ENCODE measurements at places on chromosomes 2 and 18.
A peak's percentile ranks its signal among the peaks of the same experiment; 100 is the strongest.

GRCh38 chr2:27582129-27582694 is 630 bp upstream of the ZNF512 start:
- H3K27ac ChIP-seq = peak overlapping the region; percentile 94
- H3K4me1 ChIP-seq = peaks cover 34% of the 10 kb centered on the region
- H3K36me3 ChIP-seq = peaks cover 2% of the 10 kb centered on the region
- H3K4me3 ChIP-seq = peak overlapping the region; percentile 92

GRCh38 chr2:197212344-197213262 is 98.0 kb downstream of the ANKRD44 start:
- no peak for DNase-seq
- H3K4me3 ChIP-seq = peak overlapping the region; percentile 84

GRCh38 chr2:48114256-48114655 is 208.0 kb upstream of the FBXO11 start:
- peaks cover 6% of the 10 kb centered on the region for H3K27me3 ChIP-seq
- no peak for DNase-seq

DNA sequence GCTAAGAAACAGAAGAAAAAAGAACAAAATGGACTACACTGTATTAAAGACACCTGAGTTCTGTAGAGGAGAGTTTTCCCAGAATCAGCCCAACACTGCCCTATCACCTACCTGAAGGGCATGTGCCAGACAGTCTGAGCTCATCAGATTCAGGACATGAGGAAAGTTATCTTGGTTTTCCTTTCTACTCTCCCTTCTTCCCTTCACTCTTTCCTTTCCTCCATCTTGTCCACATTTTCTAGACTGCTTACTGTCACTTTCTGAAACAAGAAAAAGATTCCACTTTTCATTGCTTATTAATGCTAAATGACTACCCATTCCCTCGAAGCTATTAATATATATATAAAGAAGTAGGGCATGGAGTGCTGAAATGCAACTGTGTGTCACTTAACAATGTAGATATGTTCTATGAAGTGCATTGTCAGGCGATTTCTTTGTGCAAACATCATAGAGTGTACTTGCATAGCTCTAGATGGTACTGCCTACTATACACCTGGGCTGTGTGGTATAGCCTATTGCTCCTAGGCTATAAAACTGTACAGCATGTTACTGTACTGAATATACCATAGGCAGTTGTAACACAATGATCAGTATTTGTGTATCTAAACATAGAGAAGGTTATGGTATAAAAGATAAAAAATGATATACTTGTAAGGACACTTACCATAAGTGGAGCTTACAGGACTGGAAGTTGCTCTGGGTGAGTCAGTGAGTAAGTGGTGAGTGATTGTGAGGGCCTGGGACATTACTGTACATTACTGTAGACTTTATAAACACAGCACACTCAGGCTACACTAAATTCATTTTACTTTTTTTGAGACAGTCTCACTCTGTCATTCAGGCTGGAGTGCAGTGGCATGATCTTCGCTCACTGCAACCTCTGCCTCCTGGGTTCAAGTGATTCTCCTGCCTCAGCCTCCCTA is 145.5 kb upstream of the ITGA6 start:
- no peak overlapping the region for H3K4me3 ChIP-seq
- peaks cover 14% of the 10 kb centered on the region for H3K4me1 ChIP-seq
- DNase-seq = no peak
- H3K27me3 ChIP-seq = peaks cover 19% of the 10 kb centered on the region
- H3K27ac ChIP-seq = no peak overlapping the region

- peaks cover 8% of the 10 kb centered on the region for H3K36me3 ChIP-seq
- H3K27ac ChIP-seq = no peak overlapping the region
Measured at GRCh38 chr2:207513551-207514257, 16.1 kb upstream of the CREB1 start.

DNA sequence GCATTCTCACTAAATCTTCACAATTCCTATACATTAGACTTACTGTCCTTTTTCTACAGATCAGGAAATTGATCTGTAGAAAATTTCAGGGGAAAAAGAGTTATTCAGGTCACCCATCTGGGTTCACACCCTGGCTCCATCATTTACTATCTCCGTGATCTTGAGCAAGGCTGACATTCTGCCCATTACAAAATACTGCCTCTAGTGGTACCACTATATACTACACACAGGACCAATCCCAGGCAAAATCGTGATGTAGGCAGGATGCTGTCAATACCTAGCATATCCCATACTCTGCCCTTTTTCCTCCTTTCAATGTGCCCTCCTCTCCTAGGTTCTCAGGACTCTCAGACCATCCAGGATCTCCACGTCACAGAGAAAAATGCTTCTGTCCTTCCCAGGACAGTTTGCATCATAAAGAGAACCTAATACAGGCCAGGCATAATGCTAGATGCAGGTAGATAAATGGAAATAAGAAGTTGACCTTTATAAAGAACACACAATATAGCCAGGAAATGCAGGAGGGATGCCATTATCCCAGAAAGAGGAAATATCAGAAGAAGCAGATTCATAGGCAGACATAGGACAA is 101.9 kb downstream of the CDH20 start:
- H3K36me3 ChIP-seq = peaks cover 2% of the 10 kb centered on the region
- DNase-seq = no peak
- no peaks in the 10 kb centered on the region for H3K4me1 ChIP-seq
- H3K4me3 ChIP-seq = no peak overlapping the region
- no peak overlapping the region for H3K27ac ChIP-seq
- no peaks in the 10 kb centered on the region for H3K27me3 ChIP-seq

- peaks cover 12% of the 10 kb centered on the region for H3K4me1 ChIP-seq
- no peaks in the 10 kb centered on the region for H3K36me3 ChIP-seq
- H3K4me3 ChIP-seq = no peak overlapping the region
- H3K27me3 ChIP-seq = peaks cover 33% of the 10 kb centered on the region
Measured at GRCh38 chr2:207042841-207043240, 103.5 kb downstream of the CPO start.

GRCh38 chr2:26455670-26456439 is 22.1 kb downstream of the OTOF start:
- H3K27ac ChIP-seq = no peak overlapping the region
- H3K27me3 ChIP-seq = peaks cover 20% of the 10 kb centered on the region
- no peak overlapping the region for H3K4me3 ChIP-seq
- peaks cover 4% of the 10 kb centered on the region for H3K36me3 ChIP-seq

DNA sequence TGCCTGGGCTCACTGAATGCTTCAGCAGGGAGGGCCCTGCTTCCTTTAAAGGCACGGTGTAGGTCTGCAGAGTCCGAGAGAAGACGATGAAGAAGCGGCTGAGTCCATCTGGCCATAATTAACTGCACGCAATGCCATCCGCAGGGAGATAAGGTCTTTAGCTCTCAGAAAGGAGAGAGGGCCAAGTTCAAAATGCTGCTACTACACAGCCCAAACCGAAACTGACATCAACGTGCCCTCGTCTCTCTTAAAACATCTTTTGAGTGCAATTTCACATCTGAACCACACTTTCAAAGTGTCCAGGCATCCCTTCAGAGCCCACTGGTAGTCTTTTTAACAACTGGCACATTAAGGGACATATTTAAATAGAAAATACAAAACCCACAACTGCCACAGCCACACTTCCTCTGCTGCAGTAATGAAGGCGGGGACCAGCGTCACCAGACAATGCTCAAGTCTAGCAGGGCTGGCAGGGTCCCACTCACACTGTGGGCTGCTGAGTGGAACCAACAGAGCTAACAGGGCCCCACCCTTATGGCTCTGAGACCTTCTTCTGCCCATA is 35.8 kb downstream of the ST3GAL5 start:
- peaks cover 5% of the 10 kb centered on the region for H3K36me3 ChIP-seq
- no peaks in the 10 kb centered on the region for H3K27me3 ChIP-seq
- DNase-seq = peak; percentile 57
- H3K27ac ChIP-seq = peak overlapping the region; percentile 99

DNA sequence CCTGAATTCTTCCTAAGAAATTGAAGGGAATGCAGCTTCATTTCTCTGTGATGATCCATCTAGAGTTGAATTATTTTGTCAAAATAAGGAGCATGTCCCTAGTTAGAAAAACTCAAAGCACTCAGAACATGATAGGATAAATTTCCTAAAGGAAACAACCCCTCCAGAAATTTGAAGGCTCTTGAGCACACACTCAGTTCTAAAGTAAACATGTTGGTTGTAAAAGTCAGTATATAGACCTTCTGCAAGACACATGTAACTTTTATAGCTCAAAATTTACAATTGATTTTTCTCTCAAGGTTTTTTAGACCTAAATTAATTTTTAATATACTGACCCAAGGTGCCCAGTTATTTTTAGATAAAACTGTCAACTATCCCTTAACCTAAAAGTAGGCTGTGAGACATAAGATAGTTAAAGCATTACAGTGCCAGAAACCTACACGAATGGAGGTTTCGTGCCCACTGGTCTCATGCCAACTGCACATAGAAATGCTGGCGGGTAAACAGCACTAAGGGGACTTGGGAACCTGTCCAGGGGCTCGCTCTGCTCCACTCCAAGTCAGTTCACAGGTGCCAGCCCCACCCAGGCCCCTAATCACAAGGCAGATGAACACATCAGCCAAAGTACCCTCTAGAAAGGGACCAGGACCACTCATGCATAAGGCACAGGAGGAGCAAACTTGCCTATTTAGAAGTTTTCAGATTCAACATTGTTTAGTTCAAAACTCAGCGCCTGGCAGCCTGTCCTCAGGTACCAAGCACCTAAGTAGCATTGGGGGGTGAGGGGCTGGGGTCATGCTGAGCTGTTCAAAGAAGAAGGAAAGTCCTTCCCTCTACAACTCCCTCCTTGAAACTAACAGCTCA is 106.5 kb downstream of the SMC6 start:
- no peaks in the 10 kb centered on the region for H3K27me3 ChIP-seq
- no peak overlapping the region for H3K4me3 ChIP-seq
- DNase-seq = no peak
- H3K4me1 ChIP-seq = peaks cover 11% of the 10 kb centered on the region
- H3K27ac ChIP-seq = no peak overlapping the region
- H3K36me3 ChIP-seq = no peaks in the 10 kb centered on the region

DNA sequence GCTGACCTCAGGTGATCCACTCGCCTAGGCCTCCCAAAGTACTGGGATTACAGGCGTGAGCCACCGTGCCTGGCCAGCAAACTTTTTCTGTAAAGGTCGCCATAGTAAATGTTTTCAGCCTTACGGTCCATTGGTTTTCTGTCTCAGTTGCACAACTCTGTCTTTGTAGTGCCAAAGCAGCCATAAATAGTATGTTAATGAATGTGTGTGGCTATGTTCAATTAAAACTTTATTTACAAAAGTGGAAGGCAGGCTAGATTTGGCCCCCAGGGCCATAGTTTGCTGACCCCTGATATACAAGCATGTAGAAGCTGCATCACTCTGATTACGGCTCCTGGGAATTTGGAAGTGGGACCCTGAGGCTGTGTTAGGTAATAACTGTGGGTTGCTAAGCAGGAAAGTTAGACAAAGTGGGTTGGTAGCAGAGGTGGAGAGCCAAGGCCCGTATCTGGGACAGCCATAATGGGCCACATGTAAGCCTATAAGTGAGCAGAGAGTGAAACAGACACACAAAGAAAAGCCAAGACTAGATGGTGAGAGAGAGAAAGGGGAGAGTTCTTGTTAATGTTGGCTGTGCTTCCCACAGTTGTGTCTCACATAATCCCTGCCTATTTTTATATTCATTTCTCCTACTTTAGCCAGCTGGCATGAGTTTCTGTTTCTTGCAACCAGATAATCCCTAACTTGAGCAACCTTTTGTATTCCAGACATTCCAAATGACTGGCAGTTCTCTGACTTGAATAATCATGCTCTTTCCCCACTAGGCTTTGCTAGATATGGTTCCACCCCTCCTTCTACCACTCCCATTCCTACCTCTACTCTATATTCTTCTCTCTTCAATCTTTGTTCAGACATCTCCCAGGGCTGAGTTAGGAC is 223.3 kb upstream of the STON1 start:
- H3K36me3 ChIP-seq = peaks cover 8% of the 10 kb centered on the region
- H3K27ac ChIP-seq = no peak overlapping the region
- DNase-seq = no peak
- H3K4me3 ChIP-seq = no peak overlapping the region

DNA sequence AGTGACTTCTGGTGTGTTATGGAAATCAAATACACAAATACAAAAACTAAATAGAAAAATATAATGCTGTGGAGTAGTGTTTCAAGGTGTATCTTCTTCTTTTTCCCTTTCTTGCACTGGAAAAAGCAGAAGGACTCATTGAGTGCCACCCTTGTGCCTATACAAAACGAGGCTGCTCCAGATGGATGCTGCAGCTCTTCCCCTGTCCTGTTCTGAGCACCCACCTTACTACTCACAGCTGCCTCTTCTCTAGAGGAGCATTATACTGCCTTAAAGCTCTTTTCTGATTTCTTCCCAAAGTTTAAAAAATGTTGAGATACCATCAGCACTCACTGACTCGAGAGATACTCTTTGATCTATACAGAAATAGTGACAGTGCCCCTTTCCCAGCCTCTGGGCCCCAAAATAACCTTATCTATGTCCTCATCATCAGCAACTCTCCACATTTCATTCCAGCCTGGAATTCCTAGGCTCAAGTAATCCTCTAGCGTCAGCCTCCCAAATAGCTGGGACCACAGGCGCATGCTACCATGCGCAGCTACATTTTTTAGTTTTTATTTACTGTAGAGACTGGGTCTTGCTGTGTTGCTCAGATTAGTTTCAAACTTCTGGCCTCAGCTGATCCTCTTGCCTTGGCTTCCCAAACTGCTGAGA is 1356.1 kb upstream of the NRXN1 start:
- H3K36me3 ChIP-seq = no peaks in the 10 kb centered on the region
- DNase-seq = no peak
- no peak overlapping the region for H3K4me3 ChIP-seq
- H3K4me1 ChIP-seq = no peaks in the 10 kb centered on the region

DNA sequence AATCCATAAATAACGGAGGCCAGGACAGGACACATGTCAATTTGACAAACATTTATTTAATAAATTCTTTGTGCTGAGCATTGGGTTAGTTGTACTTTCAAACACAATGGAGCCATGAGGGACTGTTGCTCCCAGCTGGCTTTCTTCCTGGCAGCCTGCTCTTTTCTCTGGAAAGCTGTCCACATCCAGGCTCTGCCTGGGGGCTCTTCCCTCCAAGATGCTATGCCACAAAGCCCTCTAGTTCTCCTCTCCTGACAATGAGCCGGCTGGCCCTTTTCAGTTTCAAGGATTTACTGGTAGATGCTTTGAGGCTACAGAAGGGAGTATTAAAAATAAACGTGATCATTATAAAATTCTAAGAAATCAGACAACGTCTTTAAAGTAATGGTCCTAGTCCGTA is 44.1 kb upstream of the SLC14A2 start:
- no peak overlapping the region for H3K4me3 ChIP-seq
- peaks cover 29% of the 10 kb centered on the region for H3K27me3 ChIP-seq
- H3K36me3 ChIP-seq = no peaks in the 10 kb centered on the region
- no peak for DNase-seq
- H3K27ac ChIP-seq = no peak overlapping the region
- H3K4me1 ChIP-seq = no peaks in the 10 kb centered on the region

DNA sequence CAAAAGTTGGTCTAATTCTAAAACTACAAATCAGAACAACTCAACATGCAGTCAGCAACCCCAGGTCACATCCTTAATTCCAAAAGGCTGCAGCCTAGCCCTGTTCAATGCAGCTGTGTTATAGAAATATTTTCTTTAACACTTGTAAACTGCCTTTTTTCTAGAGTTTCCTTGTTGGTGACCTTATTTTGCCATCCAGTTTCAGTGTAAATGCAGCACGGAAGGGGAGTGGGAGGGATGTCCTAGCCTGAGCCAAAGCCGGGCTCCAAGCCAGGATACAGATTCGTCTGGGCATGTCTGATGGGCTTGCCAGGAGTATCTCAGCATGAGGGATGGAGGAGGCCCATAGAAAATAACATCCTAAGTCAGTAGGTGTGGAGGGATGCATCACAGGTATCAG is 17.7 kb upstream of the SP3 start:
- peaks cover 2% of the 10 kb centered on the region for H3K36me3 ChIP-seq
- no peak for DNase-seq
- peaks cover 3% of the 10 kb centered on the region for H3K4me1 ChIP-seq
- H3K27me3 ChIP-seq = peaks cover 34% of the 10 kb centered on the region

Data from T-helper 17 cell (primary cell).